Stimulated activated CD8-positive, alpha-beta memory T cell treated with anti-CD3 and anti-CD28 coated beads, Interleukin-4, amount 100 ng/mL, for 4 hours (primary cell): ENCODE measurements at places on chromosomes 4 and X.

DNA sequence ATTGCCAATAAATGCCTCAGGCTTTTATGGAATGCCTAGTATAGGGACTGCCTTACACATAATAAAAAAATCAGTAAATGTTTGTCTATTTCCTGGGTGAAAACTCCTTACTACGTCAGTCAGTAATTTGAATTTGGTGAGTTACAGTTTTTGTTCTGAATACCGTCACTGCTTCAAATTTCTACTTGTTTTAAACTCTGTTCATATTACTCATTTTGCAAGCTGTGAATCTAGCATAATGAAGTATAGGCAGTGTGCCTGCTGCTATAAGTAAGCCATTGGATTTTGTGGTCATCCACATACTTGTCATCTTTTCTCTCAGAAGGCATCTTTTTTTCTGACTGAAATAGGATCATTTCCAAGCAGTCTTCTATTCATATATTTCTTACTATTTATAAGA, 43.1 kb downstream of the SYNPO2 start:
- no peak for DNase-seq

DNA sequence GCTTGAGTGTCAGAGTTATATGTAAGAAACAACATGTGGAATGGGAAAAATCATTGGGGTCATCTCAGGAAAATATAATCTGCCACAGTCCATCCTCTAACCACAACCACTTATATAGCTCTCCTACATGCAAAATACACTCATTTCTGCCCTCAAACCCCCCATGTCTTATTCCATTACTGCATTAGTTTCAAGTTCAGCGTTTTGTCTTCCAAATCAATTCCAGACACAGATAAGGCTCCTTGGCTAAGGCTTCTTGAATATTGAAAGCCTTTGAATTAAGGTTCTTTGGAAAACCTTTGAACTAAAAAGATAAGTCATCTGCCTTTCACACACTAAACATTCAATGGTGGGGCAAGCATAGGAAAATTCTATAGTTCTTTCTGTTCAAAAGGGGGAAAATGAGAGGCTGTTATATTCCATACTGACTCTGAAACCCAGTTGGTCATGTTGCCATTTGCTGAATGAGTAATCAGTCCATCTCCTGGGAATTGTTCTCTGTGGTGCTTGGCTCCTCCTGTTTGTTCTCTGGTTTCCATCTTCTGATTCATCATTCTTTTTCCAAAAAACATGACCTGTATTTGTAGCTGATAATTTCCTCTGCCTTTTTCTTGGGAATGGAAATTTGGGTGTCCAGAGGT, 218.7 kb downstream of the BMPR1B start:
- DNase-seq: no peak

GRCh38 chr4:70515367-70516250, 2.8 kb upstream of the AMTN start:
- DNase-seq: no peak

DNA sequence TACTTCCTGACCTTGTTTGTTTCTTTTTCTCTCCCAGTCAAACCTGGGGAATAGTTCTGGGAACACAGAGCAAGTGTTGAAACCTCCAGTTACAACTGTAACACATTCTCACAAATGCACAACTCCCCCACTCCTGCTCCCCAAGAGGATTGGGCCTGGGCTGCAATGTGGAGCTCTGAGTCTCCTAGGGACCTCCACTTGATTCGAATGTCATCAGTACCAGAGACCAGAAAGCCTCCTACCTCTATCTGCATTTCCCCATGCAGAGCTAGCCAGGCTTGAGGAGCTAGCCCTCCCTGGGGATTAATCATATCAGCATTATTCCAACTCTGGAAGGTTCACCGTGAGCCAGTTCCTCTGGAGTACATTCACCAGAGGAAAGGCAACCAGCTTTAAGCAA, 41.7 kb upstream of the CITED1 start:
- DNase-seq: no peak

- no peak for DNase-seq
These were observed 29.9 kb downstream of the RNF175 start for GRCh38 chr4:153729895-153730294.

GRCh38 chr4:95984081-95984480, 144.2 kb downstream of the PDHA2 start:
- no peak for DNase-seq

DNA sequence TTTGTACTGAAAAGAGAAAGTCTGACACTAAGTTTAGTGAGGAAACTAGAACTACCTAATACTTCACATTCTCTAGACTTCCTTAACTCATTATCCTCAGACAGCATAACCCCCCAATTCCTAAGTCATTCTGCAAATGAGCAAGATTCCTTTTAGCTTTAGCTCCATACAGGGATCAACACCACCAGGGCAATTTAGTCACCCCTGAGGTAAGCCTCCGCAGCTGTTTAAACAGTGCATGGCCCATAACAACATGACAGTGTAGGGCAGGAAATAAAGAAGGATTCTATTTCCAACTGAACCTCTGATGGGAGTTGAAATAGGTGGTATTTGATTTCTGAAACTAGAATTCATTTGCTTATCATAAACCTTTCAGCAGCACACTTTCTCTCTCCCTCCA, 112.8 kb upstream of the DKK2 start:
- no peak for DNase-seq

- no peak for DNase-seq
These were observed 2.4 kb downstream of the ATP6AP1 start for GRCh38 chrX:154430916-154431315.

- DNase-seq: no peak
These were observed 466.3 kb downstream of the NAF1 start for GRCh38 chr4:162700358-162700757.

GRCh38 chr4:128459547-128459946, 171.9 kb upstream of the PGRMC2 start:
- DNase-seq: no peak

DNA sequence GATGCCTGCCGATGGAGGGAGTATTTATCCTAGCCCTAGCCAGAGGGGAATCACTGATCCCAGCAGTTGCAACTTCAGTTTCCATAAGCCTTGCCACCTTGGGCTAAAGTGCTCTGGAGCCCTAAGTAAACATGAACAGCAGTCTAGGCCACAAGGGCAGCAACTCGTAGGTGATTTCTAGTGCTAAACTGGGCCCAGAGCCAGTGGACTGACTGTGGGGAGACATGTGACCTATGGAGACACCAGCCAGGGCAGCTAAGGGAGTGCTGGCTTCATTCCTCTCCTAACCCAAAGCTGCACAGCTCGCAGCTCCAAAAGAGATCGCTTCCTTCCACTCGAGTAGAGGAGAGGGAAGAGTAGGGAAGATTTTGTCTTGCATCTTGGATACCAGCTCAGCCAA, 120.8 kb upstream of the MAGEA10 start:
- DNase-seq: no peak

GRCh38 chr4:52979821-52980590, 117.9 kb downstream of the RASL11B start:
- no peak for DNase-seq

DNA sequence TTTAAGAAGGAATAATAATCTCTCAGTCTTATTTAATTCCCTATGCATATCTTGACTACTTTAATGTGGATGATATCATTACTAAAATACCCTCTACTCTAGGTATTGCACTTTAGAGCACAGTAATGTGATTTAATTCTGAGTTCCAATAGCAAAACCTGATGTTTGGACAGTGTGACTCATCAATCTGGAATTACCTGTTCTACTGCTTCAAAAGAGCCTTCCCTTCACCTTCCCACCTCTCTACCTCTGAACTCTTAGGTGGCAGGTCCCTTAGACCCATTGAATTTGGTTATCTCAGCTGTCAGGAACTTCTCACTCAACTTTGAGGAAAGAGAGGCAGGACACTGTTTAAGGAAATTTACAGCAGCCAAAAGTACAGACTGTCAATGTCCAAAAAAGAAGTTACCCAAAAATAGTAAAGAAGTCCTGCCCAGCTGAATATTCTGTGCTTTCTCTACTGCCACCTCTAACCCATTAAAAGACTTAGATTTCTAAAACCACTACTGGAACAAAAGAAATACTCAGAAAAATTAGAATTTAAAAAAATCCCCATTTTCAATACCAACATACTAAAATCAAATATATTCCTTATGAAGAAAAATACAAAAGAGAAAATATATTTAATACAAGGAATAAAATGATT, 123.1 kb upstream of the GPM6A start:
- DNase-seq: no peak

GRCh38 chr4:73520821-73521220, 39.3 kb downstream of the AFM start:
- no peak for DNase-seq

- no peak for DNase-seq
These were observed 78.4 kb upstream of the MAP3K15 start for GRCh38 chrX:19593690-19594089.

GRCh38 chr4:53906606-53907190, 157.7 kb downstream of the CHIC2 start:
- no peak for DNase-seq

GRCh38 chr4:74948236-74948635, 15.3 kb downstream of the PARM1 start:
- no peak for DNase-seq

- no peak for DNase-seq
These were observed 139.9 kb downstream of the RAB28 start for GRCh38 chr4:13344216-13344615.

GRCh38 chr4:183848805-183849204, 56.3 kb upstream of the STOX2 start:
- no peak for DNase-seq

DNA sequence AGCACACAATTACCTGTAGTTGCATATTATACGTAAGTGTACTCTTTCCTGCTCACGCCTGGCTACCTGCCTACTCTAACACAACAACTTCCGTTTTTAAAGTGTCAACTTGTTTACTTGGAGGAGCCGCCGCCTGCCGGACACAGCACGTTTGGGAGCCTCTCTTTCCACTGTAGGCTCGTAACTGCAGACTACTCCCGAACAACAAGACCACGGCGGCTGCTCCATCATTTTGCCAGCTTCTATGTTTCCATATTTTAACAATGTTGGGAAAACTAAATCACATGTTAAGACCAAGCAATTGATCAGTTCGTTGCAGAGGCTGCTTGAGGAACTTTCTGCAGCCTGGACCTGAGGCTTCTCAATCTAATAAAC, 841 bp downstream of the MTNR1A start:
- DNase-seq: no peak
